ENCODE measurements at places on chromosomes 1 and 21. TPM values are rescaled to one million over a fixed set of nuclear protein-coding genes. Genes with fewer than 3 reads are reported as not detected.

The LIN28A gene
- not detected for total RNA-seq

- no peak for DNase-seq
These were observed 130.4 kb downstream of the HS2ST1 start for GRCh38 chr1:87044840-87045239.

The PRKCZ gene
- 3.5 TPM for total RNA-seq

- DNase-seq, result no peak
These were observed 145.6 kb downstream of the MRPL39 start for GRCh38 chr21:25461725-25462124.

DNA sequence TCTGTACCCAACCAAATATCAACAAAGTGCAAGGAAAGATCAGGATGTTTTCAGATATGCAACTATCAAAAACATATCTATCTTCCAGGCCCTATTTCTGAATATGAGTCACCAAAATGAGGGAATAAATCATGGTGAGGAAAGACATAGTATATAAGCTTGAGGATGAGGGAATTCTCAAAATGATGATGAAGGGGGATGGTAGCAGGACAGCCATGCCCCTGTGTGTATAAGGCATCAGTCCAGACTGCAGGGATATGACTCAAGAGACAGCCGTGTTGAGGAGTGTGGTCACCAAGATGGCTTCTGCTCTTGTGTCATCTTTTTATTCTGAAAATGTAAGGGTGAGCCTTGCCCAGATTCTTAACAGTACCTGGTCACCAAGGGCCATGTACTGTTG is 4.4 kb upstream of the WDR64 start:
- DNase-seq, result no peak

GRCh38 chr1:23132033-23132432 is 36.6 kb downstream of the LUZP1 start:
- no peak for DNase-seq

- DNase-seq, result no peak
These were observed 86.7 kb downstream of the S1PR1 start for GRCh38 chr1:101323535-101323934.

The KRTAP19-3 gene
- not detected for total RNA-seq

The RHEX gene
- total RNA-seq, result 1.2 TPM

DNA sequence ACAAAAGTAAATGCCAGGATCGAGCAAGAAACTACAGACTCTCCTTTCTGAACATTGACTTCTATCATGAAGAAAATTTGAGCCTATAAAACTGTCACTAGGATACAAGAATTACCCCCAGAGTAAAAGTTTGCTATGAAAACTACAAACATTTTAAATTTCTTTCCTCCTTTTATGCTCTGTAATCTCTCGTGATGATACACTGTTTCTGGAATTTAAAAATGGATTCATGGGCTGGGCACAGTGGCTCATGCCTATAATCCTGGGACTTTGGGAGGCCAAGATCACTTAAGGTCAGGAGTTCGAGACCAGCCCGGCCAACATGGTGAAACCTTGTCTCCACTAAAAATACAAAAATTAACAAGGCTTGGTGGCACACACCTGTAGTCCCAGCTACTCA is 181.3 kb downstream of the ZNF281 start:
- no peak for DNase-seq

The IRF6 gene
- total RNA-seq, result 1.8 TPM

GRCh38 chr1:88327391-88328267 is 356.4 kb upstream of the PKN2 start:
- no peak for DNase-seq

DNA sequence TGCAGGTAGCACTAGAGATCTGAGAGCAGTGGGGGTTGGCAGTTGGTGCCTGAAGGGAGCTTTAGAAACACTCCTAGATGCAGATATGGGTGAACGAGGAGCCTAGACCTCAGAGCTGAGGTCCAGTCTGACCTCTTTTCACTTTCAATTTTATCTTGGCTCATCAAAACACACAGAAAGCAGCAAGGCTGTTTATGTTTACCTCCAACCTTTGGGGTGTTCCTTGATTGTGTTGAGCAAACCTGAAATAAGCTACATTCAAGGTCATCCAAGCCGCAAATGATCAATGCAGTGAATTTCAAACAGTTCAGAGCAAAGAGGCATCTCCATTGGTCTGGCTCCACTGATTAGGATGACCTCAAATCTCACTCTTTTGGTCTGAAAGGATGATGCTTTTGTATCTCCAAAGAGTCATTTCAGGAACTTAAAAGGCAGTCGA is 1.3 kb downstream of the LY9 start:
- no peak for DNase-seq

The IBA57 gene
- 10.4 TPM for total RNA-seq

Measured in sciatic nerve (tissue), 2 donors.